Lung (tissue), 17 donors: ENCODE measurements at places on chromosomes 6 and 20. TPM values are rescaled to one million over a fixed set of nuclear protein-coding genes. Genes with fewer than 3 reads are reported as not detected.

The ZBTB12 gene
- total RNA-seq: 6.4 TPM

DNA sequence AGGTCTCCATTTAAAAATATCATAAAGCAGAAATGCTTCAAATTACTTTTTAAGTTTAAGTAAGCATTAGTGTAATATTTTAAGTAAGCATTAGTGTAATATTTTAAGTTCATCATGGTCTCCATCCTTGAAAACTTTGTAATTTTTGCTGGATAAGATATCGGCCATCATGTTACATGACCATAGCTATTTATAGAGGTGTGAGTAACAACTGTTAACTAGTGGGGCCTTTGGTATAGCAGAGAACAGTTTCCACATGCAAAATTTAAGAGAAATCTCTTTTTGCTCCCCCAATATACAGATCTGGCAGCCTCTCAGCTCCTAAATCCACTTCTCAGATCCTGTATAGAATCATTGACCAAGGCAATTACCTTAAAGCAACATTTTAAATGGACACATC lies 468 bp downstream of the TRDN start:
- no peak for DNase-seq
- H3K27me3 ChIP-seq: no peaks in the 10 kb centered on the region
- no peaks in the 10 kb centered on the region for H3K36me3 ChIP-seq
- H3K27ac ChIP-seq: peak overlapping the region; percentile 98
- no peak overlapping the region for H3K4me3 ChIP-seq
- no peaks in the 10 kb centered on the region for H3K4me1 ChIP-seq

DNA sequence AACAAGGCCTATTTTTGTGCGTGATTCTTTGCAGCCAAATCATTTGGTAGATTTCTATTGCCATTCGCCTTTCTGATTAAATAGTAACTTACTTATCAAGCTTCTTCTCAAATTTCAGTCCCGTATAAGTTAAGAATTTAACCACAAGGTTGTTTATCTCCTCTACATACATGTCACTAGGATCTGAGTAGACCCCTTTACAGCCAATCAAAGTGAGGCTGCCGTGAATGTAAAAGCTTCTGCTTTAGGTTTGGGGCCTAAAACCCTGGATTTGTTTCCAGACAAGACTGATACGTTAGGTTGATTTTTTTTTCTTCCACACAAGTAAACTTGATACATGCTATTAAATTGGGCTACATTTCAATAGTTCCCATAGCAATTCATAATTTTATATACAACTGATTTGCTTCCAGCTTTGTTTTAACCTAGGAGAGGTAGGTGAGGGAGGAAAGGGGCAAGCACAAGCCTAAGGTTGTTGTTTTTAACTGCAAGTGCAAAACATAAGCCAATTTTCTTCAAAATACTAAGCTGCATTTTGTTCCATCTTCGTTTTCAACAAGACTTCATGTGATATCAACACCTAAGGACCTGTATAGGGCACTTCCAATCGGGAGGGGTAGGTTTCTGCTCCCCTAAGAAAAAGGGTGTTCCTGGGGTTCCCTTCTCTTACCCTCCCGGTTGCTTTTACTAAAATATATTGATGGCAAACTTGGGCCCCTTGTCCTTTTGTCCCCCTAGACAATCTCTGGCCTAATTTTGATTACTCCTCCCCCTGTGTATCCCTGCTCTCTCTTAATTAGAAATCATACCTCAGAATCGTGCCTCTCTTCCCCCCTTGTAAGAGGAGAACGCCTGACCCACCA lies 1.7 kb downstream of the RANBP9 start:
- no peaks in the 10 kb centered on the region for H3K36me3 ChIP-seq
- H3K27me3 ChIP-seq: no peaks in the 10 kb centered on the region
- H3K27ac ChIP-seq: peak overlapping the region; percentile 99
- peak; percentile 18 for DNase-seq

The TFAP2C gene
- 6.3 TPM for total RNA-seq

GRCh38 chr6:129647044-129647443 lies 62.9 kb downstream of the ARHGAP18 start:
- H3K4me1 ChIP-seq: peaks cover 9% of the 10 kb centered on the region
- no peaks in the 10 kb centered on the region for H3K27me3 ChIP-seq
- no peak overlapping the region for H3K4me3 ChIP-seq
- H3K36me3 ChIP-seq: no peaks in the 10 kb centered on the region
- no peak for DNase-seq

GRCh38 chr6:130933712-130934200 lies 106.5 kb downstream of the SMLR1 start:
- H3K27ac ChIP-seq: no peak overlapping the region
- H3K27me3 ChIP-seq: no peaks in the 10 kb centered on the region
- peaks cover 45% of the 10 kb centered on the region for H3K4me1 ChIP-seq
- no peaks in the 10 kb centered on the region for H3K36me3 ChIP-seq
- peak; percentile 86 for DNase-seq

The AGPAT4 gene
- 32.8 TPM for total RNA-seq

- peak; percentile 37 for DNase-seq
- H3K36me3 ChIP-seq: no peaks in the 10 kb centered on the region
- no peaks in the 10 kb centered on the region for H3K4me1 ChIP-seq
These were observed 363.9 kb downstream of the PREX1 start for GRCh38 chr20:48463916-48464315.

- DNase-seq: no peak
- no peaks in the 10 kb centered on the region for H3K4me1 ChIP-seq
- no peak overlapping the region for H3K4me3 ChIP-seq
- H3K27me3 ChIP-seq: no peaks in the 10 kb centered on the region
- no peaks in the 10 kb centered on the region for H3K36me3 ChIP-seq
These were observed 236.9 kb upstream of the SASH1 start for GRCh38 chr6:148105695-148106094.
